Activated CD4-positive, alpha-beta T cell treated with anti-CD3 and anti-CD28 coated beads, Interleukin-2, amount 50 U/mL, for 4 hours (primary cell): ENCODE measurements at places on chromosomes 3 and 15.

GRCh38 chr15:95687061-95687460 lies 643.4 kb upstream of the NR2F2 start:
- DNase-seq = no peak

- no peak for DNase-seq
These were observed 32.1 kb downstream of the ILDR1 start for GRCh38 chr3:121989943-121990342.

GRCh38 chr3:6439824-6440223 lies 421.1 kb upstream of the GRM7 start:
- no peak for DNase-seq

DNA sequence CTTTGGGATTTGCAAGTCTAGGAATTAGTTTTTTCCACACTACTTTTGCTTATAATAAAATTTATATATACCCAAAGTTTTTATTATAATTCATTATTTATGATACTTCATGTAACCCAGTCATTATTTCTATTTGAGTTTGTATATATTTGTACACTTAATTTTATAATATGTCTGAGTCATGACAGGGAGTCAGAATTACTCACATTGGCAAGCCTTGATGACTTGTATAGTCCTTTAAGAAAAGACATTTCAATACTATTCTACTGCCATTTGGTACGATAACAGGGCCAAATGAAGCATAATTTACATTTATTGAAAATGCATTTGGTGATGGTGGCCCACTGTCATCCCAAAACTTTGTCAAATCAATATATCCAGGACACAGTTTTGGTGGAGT lies 95.9 kb upstream of the UNC13C start:
- DNase-seq = no peak

- no peak for DNase-seq
These were observed 15.4 kb upstream of the BFSP2 start for GRCh38 chr3:133384331-133385027.
